ENCODE measurements at places on chromosomes 12 and 14.

- no peak for DNase-seq
These were observed 16.3 kb upstream of the NAV3 start for GRCh38 chr12:77814386-77814785.

- no peak for DNase-seq
These were observed 347.7 kb downstream of the TMEM132D start for GRCh38 chr12:129556082-129556481.

- DNase-seq, result no peak
These were observed 106.8 kb downstream of the PHETA1 start for GRCh38 chr12:111261911-111262676.

DNA sequence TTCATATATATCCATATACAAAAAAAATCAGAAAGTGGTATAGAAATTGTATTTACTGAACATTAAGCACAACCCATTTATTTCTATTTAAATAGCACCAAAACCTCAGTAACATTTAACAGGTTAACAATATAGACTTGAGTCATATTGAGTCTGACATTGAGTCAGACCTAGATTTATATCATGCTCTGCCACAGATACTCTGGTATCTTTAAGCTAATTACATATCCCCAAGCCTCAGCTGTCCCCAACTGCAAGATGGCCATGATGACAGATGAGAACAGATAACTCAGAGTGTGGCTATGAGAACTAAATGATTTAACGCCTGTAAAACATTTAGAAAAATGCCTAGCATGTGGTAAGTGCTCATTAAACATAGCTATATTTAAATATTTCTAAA is 40.3 kb downstream of the IFNG start:
- DNase-seq, result no peak

GRCh38 chr14:100052819-100053218 is 12.4 kb upstream of the EVL start:
- DNase-seq, result no peak

- DNase-seq, result no peak
These were observed 439.0 kb downstream of the NRXN3 start for GRCh38 chr14:78608998-78609787.

- no peak for DNase-seq
These were observed 11.8 kb upstream of the TUBA1C start for GRCh38 chr12:49253033-49253623.

GRCh38 chr12:66942741-66943465 is 264.0 kb upstream of the GRIP1 start:
- no peak for DNase-seq

- no peak for DNase-seq
These were observed 3.4 kb downstream of the TXNRD1 start for GRCh38 chr12:104218935-104219334.

GRCh38 chr12:33546004-33546403 is 106.4 kb upstream of the SYT10 start:
- DNase-seq, result no peak

DNA sequence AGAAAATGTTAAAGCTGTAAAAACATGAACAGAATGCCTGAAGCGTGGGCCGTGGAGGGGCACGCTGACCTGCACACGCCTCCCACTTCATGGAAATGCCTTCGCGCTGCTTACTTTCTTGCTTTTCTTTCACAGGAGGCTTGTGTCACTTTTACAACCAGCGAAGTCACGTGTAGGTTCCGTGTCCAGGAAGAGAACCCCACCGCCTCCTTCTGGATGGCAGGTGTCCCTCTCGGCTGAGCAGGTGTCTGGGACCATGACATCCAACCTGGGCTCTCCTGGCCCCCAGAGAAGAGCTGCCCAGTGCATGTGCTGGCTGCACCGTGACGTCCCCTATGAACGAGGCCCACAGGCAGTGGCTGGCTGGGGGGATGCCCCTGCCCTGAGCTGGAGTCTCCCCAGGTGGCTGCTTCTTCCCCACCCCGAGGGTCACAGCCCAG is 345.0 kb upstream of the SFSWAP start:
- no peak for DNase-seq

DNA sequence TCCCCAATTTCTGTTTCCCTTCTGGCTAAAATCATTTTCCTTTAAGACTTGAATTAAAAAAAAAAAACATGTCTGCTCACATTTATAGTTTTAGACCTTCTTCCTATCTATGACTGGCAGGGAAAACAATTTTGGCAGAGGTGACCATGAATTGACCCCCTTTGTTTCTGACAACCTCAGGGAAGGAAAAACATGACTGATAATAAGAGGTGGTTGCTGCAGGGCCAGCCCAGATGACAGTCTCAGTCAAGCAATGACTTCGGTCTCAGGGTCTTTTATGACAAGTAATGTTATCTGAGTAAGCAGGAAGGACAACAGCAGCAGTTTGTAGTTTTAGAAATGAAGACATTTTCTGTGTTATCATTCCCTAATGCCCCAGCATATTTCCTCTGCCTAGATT is 430.9 kb downstream of the LRIG3 start:
- no peak for DNase-seq

DNA sequence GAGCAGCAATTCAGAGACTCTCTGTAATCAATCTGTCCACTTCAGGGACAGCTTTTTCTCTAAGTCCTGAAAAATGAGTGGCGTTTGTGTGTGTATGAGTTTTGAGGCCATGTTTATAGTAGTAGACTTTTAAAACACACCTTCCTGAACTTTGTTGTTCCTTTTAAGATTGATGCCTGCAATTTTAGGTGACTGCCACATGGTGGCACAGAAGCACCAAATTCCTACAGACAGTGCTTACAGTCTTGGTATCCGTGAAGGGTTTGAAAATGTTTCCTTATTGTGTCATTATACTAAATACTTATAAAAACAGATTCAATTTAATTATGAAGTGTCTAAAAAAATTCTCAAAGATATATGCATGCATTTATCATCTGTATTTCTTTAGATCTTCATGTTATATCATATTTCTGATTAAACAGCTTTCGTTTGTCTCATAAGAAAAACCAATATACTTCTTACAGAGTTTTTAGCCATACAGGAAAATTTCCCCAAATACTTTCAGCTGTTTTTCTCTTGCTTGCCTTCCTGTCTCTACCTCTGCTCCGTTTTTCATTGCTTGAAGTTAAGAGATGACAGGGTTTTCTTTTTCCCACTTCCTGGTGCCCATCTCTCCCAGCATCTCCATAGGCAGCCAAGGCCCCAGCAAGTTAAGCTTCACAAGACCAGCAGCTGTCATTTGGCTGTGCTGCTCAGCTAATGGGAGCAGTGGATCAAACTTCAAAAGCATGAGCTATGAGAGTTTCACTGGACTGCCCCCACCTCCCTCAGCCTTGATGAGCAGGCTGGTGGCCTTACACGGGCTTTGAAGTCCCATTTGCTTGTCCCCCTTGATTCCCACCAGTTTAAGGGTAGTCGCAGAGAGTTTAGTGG is 259.6 kb downstream of the AKAP6 start:
- DNase-seq, result no peak

- no peak for DNase-seq
These were observed 44.0 kb downstream of the RBMS2 start for GRCh38 chr12:56565510-56566101.

DNA sequence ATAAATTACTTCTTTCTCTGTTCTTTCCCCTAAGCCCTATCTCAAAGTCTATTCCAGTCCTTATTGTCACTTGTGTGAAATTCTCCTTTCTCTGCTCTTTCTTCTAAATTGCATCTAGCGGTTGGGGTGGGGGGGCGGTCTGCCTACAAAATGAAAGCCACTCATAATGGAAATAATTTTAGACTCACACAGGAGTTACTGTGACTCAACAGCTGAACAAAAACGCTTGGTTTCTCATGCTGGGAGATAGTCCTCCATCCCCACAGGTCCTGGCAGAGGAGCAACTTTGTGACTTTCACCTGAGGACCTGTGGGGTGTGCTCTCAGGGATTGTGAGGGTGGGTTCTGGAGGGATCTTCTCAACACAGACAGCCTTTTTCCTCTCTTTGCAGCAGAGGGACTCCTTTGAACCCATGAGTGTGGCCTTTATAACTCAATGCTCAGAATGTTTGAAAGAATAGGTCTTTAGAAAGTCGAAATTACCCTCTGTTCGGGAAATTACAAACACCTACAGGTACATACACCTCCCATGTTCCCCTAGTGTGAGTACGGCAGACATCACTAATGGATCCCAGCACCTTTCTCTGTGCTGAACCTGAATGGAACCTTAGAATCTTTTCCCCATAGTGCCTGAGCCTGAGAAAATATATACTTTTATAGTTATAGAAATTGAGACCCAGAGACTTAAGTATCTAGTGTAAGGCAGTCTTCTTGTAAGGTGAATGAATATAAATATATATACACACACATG is 109.7 kb downstream of the CHST11 start:
- no peak for DNase-seq

DNA sequence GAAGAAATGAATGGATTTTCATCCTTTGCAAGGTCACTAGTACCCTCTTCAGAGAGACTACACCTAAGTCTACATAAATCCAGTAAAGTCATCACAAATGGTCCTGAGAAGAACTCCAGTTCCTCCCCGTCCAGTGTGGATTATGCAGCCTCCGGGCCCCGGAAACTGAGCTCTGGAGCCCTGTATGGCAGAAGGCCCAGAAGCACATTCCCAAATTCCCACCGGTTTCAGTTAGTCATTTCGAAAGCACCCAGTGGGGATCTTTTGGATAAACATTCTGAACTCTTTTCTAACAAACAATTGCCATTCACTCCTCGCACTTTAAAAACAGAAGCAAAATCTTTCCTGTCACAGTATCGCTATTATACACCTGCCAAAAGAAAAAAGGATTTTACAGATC is 40.8 kb downstream of the SPATA7 start:
- DNase-seq, result no peak

Measured in activated CD8-positive, alpha-beta memory T cell treated with anti-CD3 and anti-CD28 coated beads for 48 hours (primary cell).